ENCODE measurements at places on chromosomes 16 and 17.

- no peak for DNase-seq
These were observed 129.4 kb downstream of the TANGO6 start for GRCh38 chr16:68972720-68973119.

DNA sequence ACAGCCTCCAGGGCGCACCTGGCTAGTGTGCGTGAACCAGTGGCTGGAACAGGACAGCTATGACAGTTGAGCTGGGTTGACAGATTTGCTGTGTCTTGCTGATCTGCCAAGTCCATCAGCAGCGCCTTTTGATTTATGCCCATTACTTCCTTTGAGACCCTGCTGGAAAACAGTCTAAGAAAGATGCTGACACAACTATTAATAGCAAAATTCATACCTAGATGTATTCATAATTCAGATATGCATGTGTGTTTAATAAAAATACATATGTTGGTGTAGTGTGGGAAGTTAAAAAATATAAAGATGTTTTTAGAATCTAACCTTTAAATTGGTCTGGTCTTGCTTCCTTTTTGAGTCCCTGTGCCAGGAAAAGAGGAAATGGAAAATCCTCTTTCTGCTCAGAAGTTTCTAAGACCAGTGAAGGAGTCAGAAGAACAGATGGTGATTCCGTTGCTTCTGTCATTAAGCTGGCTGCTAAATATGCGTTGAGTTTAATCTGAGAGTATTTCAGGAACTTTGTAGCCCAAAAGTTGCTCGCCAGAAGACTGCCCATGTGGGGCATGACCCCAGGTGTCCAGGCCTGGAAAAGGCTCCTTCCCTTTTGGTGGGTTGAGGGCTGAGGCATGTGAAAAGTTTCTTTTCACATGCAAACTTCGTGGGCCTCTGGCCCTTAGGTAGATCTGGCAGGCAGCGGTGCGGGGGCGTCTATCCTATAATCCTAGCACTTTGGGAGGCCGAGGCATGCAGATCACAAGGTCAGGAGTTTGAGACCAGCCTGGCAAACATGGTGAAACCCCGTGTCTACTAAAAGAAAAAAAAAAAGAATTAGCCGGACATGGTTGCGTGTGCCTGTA is 40.0 kb upstream of the ENDOV start:
- no peak for DNase-seq

DNA sequence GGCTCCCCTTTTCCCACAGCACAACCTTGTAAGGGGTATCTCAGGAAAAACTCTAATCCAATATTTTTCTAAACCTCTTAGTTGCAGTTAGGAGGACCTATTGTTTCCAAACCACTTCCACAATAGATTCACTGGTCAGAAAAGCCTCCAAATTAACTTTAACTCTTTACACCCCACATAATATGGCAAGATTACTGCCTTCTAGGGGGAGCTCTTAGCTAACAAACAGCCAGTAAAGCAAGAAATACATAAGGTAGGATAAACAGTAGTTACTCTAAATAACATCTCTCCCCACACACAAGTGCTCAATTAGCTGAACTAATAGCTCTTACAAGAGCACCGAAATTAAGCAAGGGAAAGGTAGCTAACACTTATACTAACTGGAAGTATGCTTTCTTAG is 192.1 kb upstream of the KIF2B start:
- DNase-seq, result no peak

DNA sequence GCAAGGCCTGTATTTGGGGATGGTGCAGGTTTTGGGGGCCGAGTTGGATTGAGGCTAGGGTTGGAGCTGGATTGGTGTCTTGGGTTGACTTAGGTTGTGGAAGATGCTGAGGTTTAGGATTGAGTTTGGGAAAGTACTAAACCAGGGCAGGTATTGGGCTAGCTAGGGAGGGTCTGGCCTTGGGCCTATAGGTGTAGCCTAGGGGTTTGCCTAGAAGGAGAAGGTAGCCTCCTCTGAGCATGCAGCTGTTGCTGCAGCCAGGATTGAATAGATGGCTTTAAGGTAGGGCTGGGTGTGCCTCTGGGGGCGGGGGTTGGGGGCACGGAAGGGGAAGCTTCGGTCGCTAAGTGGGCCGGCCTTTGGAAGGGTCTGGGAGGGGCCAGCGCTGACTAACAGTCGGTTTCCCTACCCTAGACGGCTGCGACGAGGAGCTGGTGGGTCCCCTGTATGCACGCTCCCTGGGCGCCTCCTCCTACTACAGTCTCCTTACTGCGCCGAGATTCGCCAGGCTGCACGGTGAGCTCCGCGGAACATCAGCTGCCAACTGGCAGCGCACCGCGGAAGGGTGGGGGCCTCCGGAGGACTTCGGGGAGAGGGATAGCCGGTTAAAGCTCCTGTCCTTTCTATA is 1.2 kb downstream of the CNTNAP1 start:
- no peak for DNase-seq

- no peak for DNase-seq
These were observed 275.0 kb upstream of the CDH5 start for GRCh38 chr16:66091471-66091891.

GRCh38 chr17:42365136-42365535 is 23.1 kb downstream of the STAT3 start:
- no peak for DNase-seq

GRCh38 chr16:11393861-11394592 is 48.8 kb downstream of the RMI2 start:
- no peak for DNase-seq

DNA sequence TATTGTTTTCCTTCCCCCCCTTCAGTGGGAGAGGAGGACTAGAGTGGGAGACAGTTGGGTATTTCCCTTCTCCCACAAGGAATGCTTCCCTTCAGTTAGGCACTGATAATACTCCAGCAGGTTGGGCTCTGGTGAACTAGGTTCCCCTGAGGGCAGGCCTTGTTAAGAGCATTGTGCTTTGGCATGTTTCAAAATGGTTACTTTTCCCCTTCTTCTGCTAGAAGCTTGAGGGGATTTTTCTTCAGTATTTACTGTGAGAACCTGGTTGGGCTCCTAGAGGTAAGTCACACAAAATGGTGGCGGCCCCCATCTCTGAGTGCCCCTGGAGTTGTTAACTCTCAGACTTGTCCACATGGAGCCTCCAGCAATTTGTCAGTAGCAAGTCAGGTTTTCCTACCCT is 156.2 kb downstream of the CYB561 start:
- no peak for DNase-seq

GRCh38 chr17:17820046-17820445 is 16.7 kb downstream of the SREBF1 start:
- DNase-seq, result no peak

GRCh38 chr16:88002749-88003148 is 51.5 kb downstream of the BANP start:
- no peak for DNase-seq

DNA sequence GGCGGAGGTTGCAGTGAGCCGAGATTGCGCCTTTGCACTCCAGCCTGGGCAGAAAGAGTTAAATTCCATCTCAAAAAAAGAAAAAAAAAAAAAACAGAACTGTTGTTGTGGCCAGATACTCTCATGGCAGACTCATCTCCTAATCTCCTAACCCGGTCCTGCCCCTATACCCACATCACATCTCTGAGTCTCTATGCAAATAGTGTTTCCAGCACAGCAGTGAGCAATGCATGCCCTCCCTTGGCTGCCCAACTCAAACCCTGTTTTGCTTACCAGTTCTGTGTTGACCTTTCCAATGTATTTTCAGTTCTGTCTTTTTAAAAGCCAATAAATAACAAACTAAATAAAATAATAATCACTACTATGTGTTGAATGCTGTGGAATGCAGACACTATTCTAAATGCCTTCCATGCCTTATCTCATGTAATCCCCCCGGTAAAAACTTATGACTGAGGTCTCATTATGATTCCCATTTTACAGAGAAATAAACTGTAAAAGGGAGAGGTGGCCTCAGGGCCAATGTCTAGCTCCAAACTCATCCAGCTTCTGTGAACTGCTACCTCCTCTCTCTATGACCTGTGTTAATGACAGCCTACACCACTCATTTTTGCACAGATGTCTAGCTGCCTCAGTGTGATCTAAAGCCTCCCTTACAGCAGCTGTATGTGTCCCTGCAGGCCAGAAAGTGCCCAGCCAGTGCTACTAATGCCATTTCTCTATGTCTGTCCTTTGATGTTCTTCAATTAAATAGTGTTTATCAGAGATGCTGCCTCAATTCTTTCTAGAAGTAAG is 289.8 kb downstream of the HS3ST3B1 start:
- no peak for DNase-seq

- DNase-seq, result no peak
These were observed 132.1 kb downstream of the HS3ST4 start for GRCh38 chr16:25823891-25824290.

GRCh38 chr16:85474621-85475217 is 138.4 kb upstream of the GSE1 start:
- no peak for DNase-seq

GRCh38 chr16:75029854-75030253 is 31.0 kb downstream of the ZNRF1 start:
- DNase-seq, result no peak

- DNase-seq, result no peak
These were observed 609.4 kb upstream of the SOX9 start for GRCh38 chr17:71511266-71511995.

GRCh38 chr16:29662729-29663015 is 375 bp upstream of the SPN start:
- no peak for DNase-seq

DNA sequence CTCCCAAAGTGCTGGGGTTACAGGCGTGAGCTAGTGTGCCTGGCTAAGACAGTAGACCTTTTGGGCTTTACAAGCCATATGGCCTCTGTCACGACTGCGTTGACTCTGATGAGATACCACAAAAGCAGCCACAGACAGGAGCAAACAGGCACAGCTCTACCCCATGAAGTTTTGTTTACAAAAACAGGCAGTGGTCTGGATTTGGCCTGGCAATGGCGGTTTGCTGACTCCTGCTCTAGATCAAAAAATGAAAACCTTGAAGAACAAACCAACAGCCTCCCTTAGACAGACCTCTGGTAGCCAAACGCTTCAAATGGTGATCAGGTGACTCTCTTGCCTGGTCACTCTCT is 20.7 kb downstream of the SLC43A2 start:
- no peak for DNase-seq

GRCh38 chr16:68356249-68356918 is 45.6 kb downstream of the PRMT7 start:
- DNase-seq, result no peak

GRCh38 chr16:53103811-53104210 is 49.0 kb downstream of the CHD9 start:
- DNase-seq, result no peak

DNA sequence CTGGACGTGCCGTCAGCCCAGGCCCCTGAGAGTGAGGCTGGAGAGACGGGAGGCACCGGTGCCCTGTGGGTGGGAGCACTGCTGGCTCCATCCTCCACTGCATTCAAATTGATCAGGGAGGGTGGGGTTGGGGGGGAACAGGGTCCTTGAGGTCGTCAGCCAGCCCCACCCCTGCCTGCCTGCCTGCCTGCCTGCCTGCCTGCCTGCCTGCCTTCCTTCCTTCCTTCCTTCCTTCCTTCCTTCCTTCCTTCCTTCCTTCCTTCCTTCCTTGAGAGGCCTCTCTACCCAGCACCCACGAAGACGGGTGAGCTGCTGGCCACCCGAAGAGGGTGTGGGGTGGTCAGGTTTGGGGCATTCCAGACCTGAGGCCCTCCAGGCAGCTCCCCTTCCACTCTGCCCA is 16.0 kb downstream of the BAHCC1 start:
- no peak for DNase-seq

GRCh38 chr16:84552135-84552534 is 47.7 kb upstream of the MEAK7 start:
- no peak for DNase-seq

DNA sequence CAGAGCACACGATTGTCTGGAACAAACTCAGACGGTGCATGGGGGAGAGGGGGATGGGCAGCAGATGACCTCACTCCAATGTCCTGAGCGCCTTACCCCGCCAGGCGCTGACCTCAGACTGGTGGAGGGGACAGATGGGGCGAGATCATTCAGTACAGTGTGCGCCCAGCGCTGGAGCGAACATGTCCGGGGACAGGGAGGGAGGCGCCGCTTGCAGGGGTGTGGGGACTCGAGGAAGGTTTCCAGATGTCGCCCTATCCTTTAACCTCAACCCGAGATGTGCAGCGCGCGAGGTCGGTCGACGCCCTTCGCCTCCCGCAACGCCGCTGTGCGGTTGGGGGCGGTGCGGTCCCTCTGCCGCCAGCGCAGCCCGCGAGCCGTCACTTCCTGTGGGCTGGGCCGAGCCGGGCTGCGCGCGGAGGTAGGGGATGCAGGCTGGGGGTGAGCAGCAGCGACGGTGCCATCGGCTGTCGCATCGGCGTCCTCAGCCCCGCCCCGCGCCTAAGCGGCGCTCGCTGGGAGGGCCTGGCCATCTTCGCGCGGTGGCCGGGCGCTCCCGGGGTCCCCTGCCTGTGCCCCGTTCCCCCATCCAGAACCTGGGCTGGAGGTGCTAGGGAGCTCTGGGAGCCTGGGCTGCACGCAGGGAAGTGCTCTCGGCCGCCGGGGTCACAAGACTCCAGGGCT is 5.3 kb upstream of the CDR2L start:
- DNase-seq, result peak; percentile 58

DNA sequence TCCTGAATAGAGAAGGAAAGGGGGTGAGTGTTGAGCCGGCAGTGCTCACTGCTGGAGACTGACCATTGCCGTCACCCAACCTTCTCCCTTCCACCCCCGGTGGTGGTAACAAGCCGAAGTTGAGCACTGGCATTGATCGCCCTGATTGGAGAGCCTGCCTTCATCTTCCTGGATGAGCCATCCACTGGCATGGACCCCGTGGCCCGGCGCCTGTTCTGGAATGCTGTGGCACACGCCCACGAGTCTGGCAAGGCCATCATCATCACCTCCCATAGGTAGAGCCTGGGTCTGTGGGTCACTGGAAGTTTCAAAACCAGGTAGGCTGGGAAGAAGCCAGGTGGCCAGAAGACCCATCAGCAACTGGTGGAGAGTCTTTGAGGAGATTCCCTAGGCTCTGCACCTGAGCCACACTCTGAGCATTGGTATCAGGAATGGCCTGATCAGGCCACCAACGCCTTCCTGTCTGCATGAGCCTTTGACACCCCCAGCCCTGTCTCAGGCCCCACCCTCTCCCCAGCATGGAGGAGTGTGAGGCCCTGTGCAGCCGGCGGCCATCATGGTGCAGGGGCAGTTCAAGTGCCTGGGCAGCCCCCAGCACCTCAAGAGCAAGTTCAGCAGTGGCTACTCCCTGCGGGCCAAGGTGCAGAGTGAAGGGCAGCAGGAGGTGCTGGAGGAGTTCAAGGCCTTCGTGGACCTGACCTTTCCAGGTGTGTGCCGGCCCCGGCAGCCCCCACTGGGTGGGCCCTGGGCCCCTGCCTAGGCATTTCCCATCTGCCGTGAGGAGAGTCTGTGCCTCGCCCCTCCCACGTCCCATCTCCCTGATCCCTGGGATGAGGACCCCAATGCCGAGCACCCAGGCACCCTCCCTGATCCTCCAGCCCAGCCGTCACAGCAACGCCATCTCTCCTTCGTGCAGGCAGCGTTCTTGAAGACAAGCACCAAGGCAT is 4.9 kb upstream of the CCNF start:
- DNase-seq, result no peak
